ENCODE measurements at places on chromosomes 6 and 20.
A peak's percentile ranks its signal among the peaks of the same experiment; 100 is the strongest.

DNA sequence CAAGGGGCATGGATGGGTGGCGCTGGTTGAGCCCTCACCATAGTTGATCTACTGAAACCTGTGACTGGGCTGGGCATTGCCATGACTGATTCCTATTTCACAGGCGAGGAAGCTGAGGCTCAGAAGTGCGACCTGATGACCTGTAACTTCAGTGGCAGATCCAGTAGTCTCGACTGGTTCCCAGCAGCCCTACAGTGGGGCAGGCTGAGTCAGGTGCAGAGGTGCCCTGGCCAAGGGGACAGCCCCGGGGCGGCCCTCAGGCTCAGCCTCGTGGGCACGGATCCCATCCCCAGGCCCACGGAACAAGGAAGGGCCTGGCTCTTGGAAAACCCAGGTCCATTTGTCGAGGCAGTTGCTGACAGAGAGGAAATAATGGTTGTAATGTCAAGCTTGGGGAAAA lies 283.0 kb downstream of the CDH4 start:
- DNase-seq: no peak

DNA sequence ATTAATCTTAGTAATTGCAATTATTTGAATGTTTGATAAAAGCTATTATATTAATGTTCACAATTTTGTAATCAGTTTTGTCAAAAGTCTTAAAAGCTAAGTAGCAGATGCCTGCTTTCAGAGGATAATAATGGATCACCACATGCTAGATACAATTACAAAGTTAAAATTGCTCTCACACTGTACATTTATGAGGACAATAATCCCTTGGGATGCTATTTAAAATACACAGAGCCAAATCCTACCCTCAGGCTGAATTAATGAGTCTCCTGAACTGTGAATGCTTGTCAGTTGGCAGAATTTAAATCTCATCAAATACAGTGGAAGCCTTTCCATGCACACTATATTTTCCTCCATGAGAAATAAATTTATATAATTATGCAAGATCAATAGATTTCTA lies 153.3 kb upstream of the SYNCRIP start:
- no peak for DNase-seq

DNA sequence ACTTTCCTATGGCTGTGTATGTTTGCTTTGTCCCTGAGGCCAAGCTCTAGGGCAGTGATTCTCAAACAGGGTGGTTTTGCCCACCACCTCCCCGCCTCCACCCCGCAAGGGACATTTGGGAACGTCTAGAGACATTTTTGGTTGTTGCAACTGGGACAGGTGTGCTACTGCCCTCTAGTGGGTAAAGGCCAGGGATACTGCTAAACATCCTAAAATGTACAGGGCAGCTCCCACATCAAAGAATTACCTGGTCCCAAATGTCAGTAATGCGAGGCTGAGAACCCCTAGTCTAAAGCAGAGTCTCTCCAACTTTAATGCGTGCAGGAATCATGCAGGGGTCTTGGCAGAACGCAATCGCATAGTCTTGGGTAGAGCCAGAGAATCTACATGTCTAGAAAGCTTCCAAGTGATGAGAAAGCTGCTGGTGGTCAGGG lies 5.1 kb downstream of the KCNS1 start:
- DNase-seq: peak; percentile 54

GRCh38 chr20:7516621-7517111 lies 423.6 kb downstream of the HAO1 start:
- DNase-seq: no peak

- no peak for DNase-seq
Measured at GRCh38 chr6:11413117-11413687, 124.3 kb upstream of the TMEM170B start.

DNA sequence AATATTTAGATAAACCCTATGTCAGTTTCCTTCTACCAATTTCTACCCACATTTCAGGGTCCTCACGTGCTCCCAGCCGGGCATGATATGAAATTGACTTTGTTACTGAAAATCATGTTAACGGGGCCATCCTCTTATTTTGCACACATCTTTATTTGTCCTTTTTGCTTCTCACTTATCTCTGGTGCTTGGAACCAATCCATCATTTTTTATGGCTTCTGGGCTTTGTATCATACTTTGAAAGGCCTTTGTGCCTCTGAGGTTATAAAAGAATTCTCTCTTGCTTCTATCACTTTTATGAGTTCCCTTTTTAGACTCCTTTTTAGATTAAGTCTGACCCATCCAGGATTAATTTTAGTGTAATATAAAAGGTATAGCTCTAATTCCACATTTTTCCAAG lies 117.1 kb upstream of the PRND start:
- DNase-seq: no peak

- no peak for DNase-seq
Measured at GRCh38 chr20:58622671-58623578, 28.2 kb upstream of the STX16 start.

- DNase-seq: no peak
Measured at GRCh38 chr6:105519954-105520353, 117.1 kb upstream of the PREP start.

DNA sequence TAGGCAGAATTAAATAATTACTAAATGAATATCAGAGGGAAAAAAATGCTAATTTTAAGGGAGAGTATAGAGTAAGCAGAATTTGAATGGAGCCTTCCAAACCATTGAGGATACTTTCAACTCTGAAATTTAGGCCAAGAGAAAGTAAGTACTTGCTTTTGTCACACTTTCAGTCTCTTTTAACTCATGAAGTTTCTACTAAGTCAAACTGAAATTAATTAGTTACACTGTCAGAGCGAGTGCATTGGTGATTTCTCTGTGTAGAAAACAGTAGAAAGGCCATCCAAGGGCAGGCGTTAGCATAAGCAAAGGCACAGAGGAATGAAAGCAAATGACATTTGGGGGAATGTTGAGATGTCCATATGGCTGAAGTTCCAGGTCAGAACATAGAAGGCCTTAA lies 92.9 kb downstream of the PLEKHG1 start:
- DNase-seq: no peak

- no peak for DNase-seq
Measured at GRCh38 chr6:135830452-135830881, 21.0 kb upstream of the PDE7B start.

DNA sequence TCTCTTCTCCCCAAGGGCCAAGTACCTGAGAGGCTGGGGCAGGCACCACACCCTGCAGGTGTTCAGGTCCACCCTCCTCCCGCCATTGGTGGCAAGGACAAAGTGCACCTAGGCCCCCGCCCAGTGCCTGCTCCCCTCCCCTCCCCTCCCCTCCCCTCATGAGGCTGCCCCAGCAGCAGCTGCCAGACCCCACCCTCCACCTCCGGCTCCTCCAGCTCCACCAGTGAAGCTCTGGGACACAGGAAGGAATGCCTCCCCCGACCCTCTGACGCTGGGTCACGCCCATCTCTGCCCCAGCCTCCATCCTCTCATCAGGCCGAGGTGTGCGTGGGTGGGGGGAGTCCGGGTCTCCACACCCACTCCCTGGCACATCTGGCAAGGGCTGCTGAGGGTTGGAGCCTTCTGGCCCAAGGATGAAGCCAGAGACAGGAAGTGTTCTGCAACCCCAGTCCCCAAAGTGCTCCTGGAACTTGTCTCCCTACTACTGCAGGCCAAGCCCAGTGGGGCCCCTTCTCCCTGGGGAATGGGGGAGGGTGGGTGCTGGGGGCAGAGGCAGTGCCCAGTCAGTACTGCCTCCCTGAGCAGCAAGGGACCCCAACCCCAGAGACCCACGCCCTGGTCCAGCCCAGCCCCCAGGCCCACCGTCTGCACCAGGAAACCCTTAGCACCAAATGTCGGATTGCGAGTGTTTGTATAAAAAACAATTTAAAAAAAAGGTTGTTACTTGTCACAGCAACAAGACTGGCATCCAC lies 1.6 kb upstream of the UCKL1 start:
- no peak for DNase-seq

GRCh38 chr6:36616893-36617521 lies 22.8 kb downstream of the SRSF3 start:
- no peak for DNase-seq

DNA sequence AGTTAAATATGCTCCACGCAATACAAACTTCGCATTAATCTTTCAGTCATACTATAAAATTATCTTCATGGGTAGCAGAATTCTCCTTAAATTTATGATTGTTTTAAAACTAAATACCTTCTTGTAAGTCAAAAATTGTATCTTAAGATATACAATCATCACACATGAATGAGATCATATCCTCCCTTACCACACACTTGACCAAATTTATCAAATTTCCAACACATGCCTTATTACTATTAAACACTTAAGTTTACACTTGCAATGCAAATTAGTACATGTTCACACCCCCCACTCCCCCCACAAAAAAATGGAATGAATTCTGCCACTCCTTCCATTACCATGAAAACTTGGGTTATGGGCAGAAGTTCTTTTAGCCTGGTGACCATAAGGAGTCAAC lies 13.8 kb downstream of the RANBP9 start:
- no peak for DNase-seq

- no peak for DNase-seq
Measured at GRCh38 chr20:32823078-32823477, 3.3 kb downstream of the MAPRE1 start.

DNA sequence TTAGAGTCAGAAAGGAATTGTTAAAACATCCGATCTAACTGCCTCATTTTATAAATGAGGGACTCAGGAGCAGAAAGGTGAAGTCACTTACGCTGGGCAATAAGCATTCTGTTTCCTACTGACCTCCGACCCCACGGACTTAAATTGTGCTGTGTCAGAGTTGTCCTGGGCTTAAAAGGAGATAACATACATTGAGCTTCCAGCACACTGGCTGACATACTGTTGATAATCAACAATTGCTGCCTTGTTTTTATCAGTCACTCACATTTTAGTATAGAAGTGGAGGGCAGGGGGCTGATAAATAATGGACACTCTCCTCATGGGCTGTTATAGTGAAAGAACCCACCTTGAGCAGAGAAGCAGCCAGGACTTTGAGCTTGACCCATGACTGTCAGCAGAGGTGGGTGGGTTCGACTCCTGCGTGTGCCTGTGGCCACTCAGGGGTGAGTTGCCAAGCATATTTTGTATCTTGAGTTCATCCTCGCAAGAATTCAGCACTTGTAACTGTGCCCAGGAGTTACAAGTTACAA lies 166.5 kb upstream of the JARID2 start:
- no peak for DNase-seq

- no peak for DNase-seq
Measured at GRCh38 chr6:138250053-138250452, 31.8 kb upstream of the PBOV1 start.

GRCh38 chr6:40425192-40425919 lies 161.8 kb downstream of the LRFN2 start:
- no peak for DNase-seq

DNA sequence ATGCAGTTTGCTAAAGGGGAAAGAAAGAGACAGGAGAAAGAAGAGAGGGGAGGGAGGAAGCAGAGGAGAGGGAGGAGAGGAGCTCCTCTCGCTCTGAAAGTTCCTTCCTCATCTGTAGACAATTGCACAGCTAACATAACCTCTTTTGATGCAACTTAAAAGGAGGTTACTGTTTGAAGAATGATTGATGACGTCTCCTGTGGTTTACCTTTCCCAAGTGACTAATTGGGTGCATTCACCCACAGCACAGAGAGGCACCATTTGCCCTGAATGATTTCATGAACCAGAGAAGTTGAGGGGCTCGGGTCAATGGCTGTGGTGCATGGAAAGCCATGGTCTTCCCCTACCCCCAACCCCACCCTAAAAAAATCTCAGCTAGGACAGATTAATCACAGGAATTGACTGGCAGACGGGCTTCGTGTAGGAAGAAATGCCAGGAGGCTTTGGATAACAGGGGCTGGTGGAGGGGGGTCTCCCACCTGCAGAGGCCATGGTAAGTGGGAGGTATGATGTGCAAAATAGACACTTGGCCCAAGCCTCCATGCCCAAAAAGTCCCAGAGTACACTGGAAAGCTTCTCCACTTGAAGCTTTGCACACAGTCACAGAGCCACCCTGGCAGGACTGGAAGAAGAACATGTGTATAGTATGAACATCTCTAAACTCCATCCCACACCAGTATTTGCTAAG lies 213.7 kb downstream of the ANKRD60 start:
- no peak for DNase-seq

GRCh38 chr6:170437719-170438401 lies 115.2 kb downstream of the PSMB1 start:
- DNase-seq: no peak

- no peak for DNase-seq
Measured at GRCh38 chr6:146302994-146303393, 240.6 kb upstream of the RAB32 start.

DNA sequence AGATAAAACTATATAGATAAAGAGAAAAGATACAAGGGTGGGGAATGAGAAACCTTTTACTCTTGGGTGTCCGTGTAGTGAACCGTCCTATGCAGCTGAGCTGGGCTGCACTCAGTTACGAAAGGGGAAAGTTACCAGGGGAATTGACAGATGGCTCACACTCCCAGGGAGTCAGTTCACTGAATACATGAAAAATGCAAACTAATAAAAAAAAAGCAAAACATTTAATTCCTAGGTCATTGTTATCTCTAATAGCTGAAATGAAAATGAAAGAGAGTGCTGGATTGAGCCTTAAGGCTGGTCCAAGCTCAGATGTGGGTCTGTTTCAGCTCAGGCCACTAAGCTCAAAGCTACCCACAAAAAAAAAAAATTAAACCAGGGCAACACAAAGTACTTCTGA lies 138.0 kb downstream of the THBS2 start:
- no peak for DNase-seq

DNA sequence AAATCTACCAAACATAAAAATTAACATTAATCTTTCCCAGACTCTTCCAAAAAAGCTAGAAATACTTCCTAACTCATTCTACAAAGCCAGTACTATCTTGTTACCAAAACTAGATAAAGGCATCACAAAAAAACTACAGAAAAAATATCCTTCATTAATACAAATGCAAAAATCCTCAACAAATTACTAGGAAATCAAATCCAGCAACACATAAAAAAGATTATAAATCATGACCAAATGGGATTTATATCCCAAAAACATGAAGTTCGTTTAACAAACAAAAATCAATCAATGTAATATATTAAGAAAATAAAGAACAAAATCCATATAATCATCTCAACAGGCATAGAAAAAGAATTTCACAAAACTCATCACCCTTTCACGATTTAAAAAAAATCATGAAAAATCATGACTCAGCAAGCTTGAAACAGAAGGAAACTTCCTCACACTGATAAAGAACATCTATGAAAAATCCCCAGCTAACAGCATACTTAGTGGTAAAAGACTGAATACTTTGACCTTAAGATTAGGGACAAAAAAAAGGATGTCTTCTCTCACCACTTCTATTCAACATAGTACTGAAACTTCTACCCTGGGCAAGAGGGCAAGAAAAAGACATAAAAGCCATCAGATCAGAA lies 43.2 kb downstream of the RANBP9 start:
- DNase-seq: no peak

GRCh38 chr20:56420940-56421688 lies 9.1 kb downstream of the CASS4 start:
- DNase-seq: no peak

- DNase-seq: no peak
Measured at GRCh38 chr6:156508923-156509322, 268.3 kb upstream of the ARID1B start.

Measured in stimulated activated CD4-positive, alpha-beta T cell treated with anti-CD3 and anti-CD28 coated beads, Interleukin-15, amount 100 ng/mL, for 48 hours (primary cell).